ENCODE measurements at places on chromosomes 7 and 10. TPM values are rescaled to one million over a fixed set of nuclear protein-coding genes. Genes with fewer than 3 reads are reported as not detected.
A peak's percentile ranks its signal among the peaks of the same experiment; 100 is the strongest.

DNA sequence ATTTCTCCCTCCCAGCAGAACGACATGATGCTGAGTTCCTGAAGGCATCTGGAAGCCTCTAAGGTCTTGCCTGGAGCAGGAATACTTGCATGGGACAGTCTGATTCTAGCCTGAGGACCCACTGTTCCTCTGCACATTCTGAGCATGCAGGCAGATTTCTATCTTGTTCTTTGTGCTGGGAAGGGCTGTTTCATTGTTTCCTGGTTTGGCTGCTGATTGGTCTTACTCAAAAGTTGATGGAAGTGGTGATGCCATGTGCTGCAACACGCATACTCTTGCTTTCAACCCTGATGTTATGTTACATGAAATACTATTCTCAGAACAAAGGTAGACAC lies 307.0 kb downstream of the GATA3 start:
- no peak for DNase-seq

DNA sequence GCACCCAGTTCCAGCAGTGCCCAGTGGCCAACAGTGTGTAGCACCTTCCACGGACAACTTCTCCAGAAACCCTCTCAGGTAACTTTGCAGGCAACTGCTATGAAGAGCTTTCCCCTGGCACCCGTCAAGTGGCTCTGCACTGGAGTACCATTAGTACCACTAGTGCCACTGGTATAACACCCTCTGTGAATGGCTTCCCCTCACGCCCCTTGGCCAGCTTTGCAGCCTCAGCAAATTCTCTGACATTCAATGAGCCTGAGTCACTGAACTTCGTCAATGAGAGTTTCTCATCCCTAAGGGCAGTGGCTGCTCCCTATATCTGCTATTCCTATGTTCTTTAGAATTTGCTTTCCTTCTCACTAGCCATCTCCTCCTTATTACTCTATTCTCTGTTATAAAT lies 7.6 kb upstream of the HERPUD2 start:
- DNase-seq = no peak

- DNase-seq = no peak
Observed at GRCh38 chr7:2542916-2543871, 12.1 kb downstream of the BRAT1 start.

GRCh38 chr7:116420003-116420402 lies 79.5 kb upstream of the CAV2 start:
- DNase-seq = no peak

DNA sequence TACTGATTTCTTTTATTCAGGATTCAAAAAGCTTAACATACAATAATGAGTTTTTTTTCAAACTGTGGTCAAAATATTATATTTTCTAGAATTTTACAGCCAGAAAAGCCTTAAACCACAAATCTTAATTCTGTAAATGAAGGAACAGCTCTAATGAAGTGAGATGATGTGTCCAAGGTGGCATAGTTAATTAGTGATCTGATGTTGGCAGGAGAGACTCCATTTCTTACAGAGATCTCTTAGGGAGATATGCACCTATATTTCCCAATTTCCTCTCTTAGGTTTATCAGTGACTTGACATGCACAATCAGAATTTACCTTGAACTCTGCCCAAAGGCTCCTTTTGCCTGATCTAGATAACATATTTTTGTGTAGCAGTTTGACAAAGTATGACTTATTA lies 211.1 kb upstream of the ZNF804B start:
- DNase-seq = no peak

The DNAH11 gene
- total RNA-seq = 2.5 TPM

The HDAC9 gene
- total RNA-seq = 7.7 TPM

DNA sequence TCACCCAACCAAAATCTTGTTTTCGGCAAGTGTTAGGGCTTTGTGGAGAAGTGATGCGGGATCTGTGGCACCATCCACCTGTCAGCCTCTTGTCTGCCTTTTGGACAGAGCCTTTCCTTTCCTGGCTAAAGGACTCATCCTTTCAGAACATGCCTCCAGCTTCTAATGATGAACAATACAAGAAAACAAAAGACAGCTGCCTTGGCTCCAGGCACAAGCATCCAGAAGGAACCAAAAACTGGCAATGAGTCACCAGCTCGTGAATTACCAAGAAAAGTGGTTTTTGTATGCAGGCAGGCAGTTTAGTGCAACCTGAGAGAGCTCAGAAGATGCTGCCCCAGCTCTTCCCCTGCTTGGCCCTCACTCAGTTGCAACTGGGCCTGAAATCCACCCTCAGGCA lies 84.6 kb upstream of the NAMPT start:
- no peak for DNase-seq

GRCh38 chr10:115818012-115818411 lies 455.0 kb downstream of the GFRA1 start:
- DNase-seq = no peak

The FAM25G gene
- total RNA-seq = not detected

The HOGA1 gene
- total RNA-seq = 0.79 TPM

The KCNIP2 gene
- total RNA-seq = 2.6 TPM

DNA sequence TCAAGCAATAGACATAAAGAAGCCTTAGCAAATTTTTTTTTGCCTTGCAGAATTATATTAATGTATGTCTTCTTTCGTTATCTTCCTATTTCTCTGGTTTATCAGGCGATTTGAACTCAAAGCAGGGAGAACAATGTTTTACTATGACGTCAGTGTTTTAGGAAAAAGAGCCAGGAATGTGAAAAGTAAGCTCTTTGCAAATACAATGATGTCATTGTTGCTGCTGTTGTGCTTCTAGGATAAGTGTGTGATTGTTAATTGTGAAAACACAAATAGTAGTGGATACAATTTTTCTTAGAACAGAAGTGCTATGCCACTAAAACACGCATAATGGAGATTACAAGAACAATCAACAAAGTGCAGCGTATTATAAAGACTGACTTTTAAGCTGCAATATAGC lies 9.5 kb upstream of the AUTS2 start:
- no peak for DNase-seq

- DNase-seq = no peak
Observed at GRCh38 chr7:114414156-114415063, at the start of gene FOXP2. Gene FOXP2, plus strand, starts transcription at chr7:114414815. Its CDS starts 11,697 bp downstream, at chr7:114426512.

GRCh38 chr10:121593281-121594075 lies 4.8 kb downstream of the FGFR2 start:
- peak; percentile 13 for DNase-seq

DNA sequence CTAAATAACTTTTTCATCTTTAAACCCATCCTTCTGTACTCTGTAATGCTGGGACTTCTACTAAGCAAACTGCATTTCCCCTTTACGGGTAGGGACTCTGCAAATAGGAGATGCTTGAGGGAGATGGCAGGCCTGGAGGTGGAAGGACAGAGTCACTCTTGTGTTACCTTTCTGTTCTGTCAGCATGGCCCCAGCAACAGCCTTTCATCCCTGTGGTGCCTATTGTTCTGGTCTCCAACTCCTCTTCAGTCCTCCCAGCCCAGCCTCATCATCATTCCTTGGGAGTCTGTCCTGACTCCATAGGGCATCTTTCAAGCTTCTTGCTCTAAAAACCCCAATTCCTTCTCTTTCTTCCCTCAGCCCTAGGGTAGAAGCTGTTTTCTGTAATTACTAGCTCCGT lies 230.0 kb downstream of the SNX13 start:
- no peak for DNase-seq

GRCh38 chr10:127100983-127101615 lies 95.3 kb downstream of the INSYN2A start:
- DNase-seq = no peak

The PNLIPRP1 gene
- total RNA-seq = not detected

DNA sequence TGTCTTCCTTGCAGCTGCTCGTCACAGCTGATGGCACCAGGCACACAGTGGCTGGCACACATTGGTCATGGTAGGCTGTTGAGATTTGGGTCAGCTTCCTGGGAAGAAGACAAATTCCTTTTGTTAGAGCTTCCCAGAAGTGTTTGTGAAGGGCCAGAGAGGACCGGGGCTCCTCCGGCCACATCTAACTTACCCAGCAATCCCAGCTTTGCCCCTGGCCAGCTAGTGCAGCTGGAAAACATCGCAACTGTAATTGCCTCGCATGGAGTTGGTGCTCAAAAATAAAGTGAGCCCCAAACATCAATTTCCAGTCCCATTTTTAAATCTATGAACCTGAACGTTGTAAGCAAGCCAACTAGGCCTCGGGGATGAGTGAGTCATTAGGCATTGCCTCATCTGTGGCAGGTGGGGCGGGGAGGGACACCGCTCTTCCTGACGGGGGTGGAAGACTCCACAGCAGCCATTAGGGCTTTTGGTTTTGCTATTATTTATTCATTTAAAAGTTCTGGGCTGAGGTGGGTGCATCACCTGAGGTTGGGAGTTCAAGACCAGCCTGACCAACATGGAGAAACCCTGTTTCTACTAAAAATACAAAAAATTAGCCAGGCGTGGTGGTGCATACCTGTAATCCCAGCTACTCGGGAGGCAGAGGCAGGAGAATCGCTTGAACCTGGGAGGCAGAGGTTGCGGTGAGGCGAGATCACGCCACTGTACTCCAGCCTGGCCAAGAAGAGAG lies 12.4 kb downstream of the CPA5 start:
- DNase-seq = no peak

- no peak for DNase-seq
Observed at GRCh38 chr7:25515633-25516275, 287.5 kb upstream of the NPVF start.

- no peak for DNase-seq
Observed at GRCh38 chr10:21413680-21414079, 111.8 kb downstream of the SKIDA1 start.

DNA sequence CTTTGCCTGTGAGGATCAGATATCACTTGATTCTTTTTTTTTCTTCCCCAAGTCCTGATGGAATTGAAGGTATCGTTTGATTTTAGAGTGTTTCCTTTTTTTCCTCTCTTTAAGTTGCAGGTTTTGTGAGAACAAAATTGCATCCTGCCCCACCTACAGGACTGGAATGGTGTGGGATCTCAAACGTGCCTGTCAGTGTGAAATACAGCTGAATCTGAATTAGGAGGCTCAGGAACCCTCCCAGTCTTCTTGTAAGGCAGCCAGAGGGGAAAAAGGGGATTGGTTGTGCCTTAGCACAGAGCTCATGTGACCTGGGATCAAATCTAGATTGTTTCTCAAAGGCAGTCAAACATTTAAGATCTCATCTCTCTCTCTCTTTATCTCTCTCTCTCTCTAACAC lies 32.7 kb upstream of the KLHL7 start:
- DNase-seq = no peak

The ATE1 gene
- total RNA-seq = 25.3 TPM

- no peak for DNase-seq
Observed at GRCh38 chr10:107701943-107702342, 537.4 kb upstream of the SORCS1 start.

The SVOPL gene
- 1.4 TPM for total RNA-seq

DNA sequence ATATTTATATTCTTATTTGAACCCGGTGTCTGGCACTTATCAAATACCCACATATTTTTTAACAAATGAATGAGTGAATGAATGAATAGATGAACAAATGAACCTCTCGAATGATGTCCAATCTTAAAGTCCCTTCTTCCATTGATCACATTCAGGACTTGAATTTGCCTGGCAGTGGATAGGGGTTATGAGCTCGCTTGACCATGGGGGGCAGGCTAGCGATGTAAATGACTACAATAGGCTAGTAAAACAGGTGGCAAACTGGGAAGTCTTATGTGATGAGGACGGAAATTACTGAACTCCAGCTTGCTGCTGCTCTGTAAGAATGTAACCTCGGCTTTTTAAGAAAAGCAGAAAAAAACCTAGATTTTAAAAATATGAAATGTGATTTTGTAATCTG lies 247.7 kb upstream of the DKK1 start:
- DNase-seq = peak; percentile 31

The ZNF862 gene
- total RNA-seq = 1.3 TPM

DNA sequence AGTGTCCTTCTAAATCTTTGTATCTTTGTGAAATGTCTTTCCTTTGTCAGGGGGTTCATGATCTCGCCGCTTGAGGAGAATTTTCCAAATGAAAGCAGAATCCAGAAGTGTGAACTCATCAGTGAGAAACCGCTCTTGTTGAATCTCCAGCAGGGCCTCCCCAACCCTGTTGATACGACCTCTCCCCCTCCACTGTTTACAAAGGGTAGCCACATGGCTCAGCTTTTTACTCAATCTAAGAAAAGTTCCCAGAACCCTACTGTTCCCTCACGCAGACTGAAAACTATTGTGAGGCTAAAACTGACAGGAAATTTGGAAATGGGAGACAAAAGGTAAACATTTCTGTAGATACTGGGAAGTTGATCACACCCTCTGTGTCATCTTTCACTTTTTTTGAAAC lies 73.9 kb downstream of the SEMA3C start:
- DNase-seq = no peak

- DNase-seq = no peak
Observed at GRCh38 chr10:60508831-60509230, 119.2 kb upstream of the ANK3 start.

- no peak for DNase-seq
Observed at GRCh38 chr7:19747740-19748339, 25.6 kb downstream of the TMEM196 start.

DNA sequence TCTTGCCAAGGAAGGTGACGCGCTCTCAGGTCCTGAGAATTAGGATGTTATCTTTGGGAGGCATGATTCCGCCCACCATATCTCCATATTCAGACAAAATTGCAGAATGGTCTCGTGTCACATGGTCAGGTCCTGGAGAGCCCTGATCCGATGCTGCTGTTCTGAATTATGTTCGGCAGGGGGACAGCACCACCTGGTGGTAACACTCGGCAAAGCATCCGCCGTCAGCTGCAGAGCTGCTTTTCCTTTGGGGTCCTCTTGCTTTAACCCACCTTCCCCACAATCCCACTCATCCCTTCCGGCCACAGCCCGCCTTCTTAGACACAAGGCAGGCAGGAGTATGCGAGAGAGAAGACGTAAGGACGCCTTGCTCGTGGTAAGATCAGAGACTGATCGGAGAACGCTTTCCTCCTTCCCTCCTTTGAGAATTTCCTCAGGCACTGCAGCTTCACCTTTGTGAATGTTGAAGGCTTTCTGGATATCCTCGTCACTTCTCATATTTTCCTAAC lies 327.8 kb upstream of the C7orf33 start:
- DNase-seq = peak; percentile 90

- DNase-seq = no peak
Observed at GRCh38 chr7:129655811-129656210, 44.3 kb downstream of the NRF1 start.

The CNNM1 gene
- 0.33 TPM for total RNA-seq

DNA sequence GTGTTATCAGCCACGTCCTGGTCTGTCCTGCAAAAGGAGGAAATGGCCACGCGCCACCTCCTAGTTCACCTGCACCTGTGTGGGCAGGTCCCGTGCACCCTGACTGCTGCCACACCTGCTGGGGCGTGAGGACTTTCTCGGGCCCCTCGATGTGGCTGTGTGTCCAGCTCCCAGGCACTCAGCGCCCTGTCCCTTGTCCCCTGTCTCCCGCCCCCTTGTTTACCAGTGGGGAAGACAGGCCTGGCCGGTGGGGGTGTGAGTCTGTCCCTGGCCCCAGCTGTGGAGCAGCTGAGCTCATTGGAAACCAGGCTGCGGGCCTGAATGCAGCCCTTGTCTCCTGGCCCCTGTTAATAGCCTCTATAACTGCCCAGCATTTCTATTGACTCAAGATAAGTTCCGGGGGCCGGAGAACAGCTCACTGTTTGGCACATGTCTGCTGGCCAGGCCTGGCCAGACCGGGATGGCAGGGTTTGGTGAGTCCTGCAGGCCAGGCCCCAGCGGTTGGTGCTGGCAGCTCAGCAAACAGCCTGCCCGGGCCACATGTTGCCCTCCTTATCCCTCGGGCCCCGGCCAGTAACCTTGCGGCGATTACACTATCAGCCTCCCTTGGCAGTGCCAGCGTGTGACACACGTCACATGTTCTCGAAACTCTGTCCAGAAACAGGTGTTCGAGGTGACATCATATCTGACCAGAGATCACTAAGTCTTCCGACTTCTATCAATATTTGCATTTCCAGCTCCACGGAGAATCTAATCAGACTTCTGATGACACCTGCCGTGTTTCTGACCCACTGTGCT lies 52.1 kb downstream of the FOXL3 start:
- no peak for DNase-seq

The ADIRF gene
- not detected for total RNA-seq
